H4 (cell line): ENCODE measurements at places on chromosomes 3 and 15.

DNA sequence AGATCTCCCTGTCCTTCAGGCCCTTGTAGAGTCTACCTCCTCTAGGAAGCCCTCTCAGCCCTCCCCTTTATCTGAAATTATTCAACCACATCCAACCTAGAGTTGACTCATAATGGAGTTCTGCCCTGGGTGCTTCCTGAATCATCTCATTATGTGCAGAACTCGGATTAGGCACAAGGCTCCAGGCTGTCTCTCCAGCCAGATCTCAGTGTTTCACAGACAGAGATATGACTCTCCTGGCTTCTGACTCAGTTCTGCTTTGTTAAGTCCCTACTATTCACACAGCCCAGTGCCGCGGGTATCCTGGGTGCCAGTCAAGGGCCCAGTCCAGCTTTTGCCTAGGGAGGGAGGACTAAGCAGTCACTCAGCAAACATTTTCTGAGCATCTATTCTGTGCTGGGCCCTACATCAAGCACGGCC lies 9.3 kb downstream of the STRA6 start:
- peak; percentile 50 for DNase-seq

GRCh38 chr3:192092388-192093005 lies 631.5 kb downstream of the PYDC2 start:
- DNase-seq, result no peak

GRCh38 chr3:66738625-66739365 lies 238.0 kb upstream of the LRIG1 start:
- no peak for DNase-seq

GRCh38 chr3:114741066-114741465 lies 406.0 kb downstream of the ZBTB20 start:
- no peak for DNase-seq

GRCh38 chr15:101148881-101149664 lies 102.8 kb downstream of the CHSY1 start:
- DNase-seq, result no peak

DNA sequence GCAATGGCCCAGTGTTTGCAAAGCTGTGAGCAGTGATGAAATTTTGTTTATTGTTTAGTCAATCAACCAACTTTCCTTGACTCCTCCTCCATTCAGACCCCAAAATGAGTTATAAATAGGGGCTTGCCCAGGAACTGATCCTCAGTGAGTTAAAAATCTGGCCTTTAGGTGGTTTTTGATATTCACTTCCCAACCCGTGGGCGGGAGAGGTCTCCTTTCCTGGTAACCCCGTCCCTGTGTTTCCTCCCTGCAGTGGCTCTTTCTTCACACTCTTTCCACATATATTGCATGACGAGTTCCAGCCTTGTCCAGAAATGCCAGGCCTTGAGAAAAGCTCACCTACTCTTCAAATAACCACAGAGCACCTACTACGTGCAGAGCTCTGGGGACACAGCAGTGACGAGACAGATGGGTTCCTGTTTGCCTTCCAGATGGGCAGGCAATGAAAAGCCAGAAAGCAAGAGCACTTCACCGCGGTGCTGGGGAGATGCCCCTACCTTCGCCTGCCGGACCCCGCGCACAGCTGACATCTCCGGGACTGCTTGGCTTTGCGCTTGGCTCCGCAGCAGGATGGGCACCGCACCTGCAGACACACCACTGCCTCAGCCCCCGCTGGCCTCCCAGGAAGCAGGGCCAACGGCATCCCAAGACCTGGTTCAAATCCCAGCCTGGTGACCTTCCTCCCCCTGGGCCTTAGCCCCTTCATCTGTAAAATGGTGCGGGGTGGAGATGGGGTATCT lies 17.2 kb downstream of the SSUH2 start:
- no peak for DNase-seq

DNA sequence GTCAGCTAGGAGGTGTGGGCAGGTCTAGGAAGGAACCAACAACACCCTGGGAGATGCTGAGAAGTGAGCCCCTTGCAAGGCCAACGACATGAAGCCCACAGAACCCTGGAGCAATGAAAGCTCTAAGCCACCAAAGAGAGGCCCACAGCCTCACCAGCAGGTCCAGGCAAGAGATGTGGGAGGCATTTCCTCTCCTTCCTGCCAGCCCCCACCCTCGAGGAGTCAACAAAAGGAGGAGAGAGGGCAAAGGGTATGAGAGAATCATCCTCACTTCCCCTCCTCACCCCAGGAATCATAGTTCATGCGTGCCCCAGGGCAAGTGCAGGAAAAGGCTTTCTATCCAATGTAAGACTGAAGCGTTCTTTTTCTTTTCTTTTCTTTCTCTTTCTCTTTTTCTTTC lies 195.8 kb downstream of the SHQ1 start:
- no peak for DNase-seq

DNA sequence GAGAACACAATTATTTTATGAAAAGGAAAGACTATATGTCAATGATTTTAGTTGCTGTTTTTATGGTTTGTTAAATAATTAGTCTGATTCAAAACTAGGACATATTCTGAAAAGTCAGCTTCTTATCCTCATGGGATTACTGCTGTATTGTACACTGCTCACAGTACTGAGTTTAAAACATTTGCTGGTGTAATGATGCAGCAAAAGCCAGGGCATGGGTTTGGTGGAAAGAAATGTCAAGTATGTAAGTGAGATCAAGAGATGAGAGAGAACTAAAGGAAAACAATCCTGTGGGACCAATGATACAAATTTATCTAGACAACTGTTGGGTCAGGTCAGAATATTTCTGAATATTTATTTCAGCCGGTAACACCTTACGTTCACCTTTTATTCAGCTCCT lies 210.1 kb upstream of the ARHGEF26 start:
- no peak for DNase-seq

DNA sequence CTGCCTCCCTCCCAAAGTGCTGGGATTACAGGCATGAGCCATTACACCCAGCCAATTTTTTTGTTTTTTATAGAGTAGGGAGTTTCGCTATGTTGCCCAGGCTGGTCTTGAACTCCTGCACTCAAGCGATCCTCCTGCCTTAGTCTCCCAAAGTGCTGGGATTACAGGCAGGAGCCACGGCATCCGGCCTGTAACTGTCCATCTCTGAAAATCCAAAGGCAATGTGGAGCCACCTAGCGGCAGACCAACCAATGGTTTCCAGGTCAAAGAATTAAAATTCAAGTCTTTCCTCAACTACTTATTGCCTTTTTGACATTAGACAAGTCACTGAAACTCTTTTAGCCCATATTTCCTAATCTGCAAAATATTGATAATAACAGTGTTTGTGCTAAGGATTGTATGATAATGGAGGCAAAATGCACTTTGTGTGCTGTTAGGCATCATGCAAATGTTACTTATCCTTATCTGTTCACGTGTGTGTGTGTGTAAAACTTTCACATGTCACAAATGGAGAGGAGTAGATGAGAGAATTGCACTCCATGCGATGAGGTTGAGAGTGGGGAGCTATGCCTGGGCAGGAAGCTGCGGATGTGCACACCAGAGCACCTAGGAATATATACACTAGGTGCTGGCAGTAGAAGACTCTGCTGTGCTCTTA lies 48.7 kb downstream of the COL8A1 start:
- peak; percentile 49 for DNase-seq

DNA sequence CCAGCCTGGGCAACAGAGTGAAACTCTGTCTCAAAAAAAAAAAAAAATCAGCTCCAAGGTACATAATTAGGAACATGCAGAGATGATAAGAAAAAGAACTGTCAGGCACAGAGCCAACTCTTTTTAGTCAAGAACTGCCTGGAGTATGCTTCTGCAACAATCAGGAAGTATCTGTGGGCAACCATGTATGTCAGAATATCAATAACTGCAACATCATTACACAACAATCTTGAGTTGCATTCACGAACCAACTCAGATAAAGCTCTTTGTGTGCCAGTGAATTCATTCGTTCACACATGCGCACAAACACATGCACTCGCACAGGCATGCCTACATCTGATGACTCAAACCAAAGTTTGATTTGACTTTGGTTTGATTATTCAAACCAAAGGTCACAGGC lies 32.1 kb downstream of the EFHB start:
- no peak for DNase-seq

DNA sequence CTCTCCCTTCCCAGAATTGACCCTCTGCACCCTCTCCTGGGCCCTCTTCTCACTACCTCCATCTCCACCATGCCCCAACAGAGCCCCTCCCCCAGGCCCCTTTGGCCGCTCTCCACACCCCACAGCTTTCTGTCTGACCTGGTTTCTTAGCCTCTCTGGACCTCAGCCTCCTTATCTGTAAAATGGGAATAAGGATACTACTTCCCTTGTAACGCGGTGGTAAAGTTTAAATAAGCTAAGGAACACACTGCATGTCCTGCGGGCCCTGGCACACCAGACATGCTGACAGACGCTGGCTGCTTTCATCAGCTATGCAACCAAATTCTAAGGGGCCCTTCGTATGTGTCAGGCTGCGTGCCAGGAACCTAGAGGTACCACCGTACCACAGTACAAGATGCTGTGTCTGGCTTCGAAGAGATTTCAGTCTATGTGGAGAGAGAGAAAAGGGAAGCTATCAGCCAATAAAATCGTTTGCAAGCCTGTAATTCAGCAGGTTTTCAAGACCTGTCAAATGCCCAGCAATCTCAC lies 777 bp upstream of the SLC51A start:
- DNase-seq, result no peak

DNA sequence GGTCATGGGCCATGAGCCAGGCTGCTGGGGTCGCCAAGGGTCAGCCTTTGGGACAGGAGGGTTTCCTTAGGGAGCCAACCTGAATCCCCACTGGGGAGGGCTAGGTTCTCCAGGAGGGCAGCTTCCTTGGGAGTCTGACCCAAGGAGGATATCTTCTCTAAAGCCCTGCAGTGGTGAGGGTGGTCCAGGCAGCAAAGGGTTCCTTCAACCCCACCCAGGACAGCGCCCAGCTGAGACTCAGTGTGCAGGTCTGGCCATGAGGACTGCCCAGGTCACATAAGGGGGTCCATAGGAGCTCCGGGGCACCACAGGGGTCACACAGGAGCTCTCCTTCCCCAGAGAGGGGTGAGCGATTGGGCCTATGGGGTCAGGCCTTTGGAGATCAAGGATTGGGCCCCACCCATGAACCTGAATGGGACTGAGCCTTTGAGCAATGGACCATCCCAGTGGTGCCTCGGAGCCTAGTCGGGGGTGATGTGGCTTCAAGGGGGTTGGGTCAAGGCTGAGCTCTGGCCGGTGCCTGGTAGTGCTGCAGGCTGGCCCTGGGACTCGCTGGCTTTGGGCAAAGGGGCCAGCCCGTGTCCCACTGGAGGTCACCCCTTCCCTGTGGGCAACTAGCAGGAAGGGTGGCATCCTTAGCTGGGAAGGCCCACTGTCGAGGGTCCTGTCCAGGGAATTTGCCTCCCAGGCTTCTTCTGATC lies 216.5 kb downstream of the SNRPN start:
- no peak for DNase-seq

GRCh38 chr3:9349321-9350117 lies 13.3 kb upstream of the THUMPD3 start:
- DNase-seq, result peak; percentile 54

GRCh38 chr3:110624576-110624975 lies 447.0 kb upstream of the NECTIN3 start:
- no peak for DNase-seq

DNA sequence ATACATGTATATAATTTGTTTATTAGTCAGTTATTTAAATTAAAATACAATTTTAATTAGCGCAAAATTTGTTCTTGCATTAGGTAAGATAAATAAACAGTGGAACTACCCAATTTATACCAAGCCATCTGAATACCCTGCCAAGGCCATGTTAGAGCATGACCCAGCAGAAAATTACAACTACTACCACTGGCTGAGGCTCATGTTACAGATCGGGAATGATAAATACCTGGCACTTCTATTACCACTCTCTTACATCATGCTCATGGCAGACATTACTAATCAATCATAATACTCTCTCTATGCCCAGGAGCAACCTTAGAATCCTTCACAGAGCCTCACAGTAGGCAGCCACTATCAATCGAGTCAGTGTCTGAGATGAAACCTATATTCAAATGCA lies 21.2 kb upstream of the LMOD3 start:
- DNase-seq, result peak; percentile 90

DNA sequence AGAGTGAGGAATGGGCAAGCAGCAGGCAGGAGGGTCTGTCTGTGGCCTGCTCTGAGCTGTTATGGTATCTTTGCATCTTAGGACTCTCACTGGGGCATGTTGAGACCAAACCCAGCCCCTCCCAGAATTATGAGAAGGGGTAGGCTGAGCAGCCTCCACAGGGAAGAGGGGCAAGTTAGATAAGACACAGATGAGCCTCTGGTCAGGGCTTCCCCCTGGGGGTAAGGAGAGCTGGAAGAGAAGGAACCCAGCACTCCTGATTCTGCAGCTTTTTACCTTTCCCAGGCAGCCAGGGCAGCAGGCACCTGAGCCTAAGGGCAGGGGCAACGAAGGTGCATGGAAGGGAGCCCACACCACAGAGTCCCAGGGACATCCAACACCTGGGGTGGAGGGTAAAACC lies 19.3 kb downstream of the DUOX1 start:
- no peak for DNase-seq
